ENCODE measurements at places on chromosomes 7 and 10.

- no peak for ATAC-seq
These were observed 83.2 kb downstream of the FOXL3 start for GRCh38 chr7:372932-373791.

DNA sequence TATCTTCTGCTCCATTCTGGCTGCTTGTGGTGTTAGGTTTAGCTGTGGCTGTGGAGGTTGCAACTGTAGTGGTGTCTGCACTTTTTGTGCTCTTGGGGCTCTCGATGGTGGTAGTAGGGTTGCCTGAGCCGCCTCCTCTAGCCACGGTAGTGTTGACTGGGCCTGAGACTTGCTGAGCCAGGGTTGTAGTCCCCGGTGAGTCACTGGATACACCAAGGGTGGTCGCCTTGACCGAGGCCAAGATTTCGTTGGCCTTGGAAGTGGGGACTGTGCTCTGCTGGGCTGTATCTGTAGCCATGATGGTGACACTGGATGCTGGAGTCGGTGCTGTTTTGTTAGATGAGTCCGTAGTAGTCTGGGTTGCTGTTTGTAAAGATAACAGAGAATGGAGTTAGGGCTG is 45.4 kb downstream of the PODXL start:
- no peak for ATAC-seq

DNA sequence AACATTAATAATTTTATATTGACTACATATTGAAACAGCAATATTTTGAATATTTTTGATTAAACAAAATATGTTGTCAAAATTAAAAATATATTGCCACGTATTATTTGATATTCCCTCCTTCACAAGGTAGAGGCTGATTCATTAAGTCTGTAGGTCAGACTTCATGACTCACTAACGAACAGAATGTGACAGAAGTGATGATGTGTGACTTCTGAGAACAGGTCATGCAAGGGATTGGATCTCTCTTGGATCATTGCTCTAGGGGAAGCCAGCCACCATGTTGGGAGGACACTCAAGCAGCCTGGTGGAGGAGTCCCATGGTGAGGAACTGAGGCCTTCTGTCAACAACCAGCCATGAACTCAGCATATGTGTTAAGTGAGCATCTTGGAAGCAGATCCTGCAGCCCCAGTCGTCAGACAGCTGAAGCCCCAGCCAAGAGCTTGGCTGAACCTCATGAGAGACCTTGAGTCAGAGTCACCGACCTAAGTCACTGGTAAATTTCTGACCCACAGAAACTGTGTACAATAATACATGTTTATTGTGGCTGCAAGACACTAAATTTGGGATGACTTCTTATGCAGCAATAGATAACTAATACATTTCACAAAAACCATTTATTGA is 66.6 kb downstream of the HTR5A start:
- no peak for ATAC-seq

- no peak for ATAC-seq
These were observed 48.2 kb downstream of the SLC25A13 start for GRCh38 chr7:96273716-96274115.

DNA sequence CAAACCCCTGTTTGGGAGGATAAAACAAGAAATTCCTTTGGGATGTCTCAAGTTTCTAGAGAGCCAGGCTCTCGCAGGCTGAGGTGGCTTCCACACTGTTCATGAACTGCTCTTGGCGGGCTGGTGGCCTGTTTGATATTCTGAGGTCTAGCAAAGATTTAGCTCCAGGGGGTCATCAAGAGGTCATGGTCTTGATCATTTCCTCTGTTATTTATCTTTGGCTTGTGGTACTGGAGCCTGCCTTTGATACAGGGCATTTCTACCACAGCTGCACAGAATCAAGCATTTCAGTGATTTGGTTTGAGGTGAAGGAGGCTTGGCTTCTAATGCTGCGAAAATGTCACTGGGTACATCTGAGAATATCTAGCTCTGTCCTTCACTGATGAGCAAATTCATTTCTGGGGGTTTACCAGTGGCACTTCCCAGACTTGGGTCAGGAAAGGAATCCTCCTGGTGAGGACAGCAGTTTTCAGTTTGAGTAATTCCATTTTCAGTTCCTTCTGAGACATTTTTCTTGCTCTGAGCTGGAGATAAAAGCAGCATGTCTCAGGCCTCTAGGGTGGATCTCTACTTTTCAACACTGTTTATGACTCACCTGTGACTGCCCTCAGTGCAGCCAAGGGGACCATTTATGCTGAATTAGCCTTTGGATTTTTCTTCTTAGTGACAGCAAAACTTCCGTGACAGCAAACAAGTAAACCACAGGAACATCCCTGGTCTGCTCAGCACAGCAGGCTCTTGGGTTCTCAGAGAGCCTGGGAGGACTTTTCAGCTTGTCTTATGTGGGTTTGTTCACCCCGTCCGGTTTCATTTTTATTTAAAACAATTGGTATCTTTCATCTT is 312.0 kb downstream of the RNLS start:
- no peak for ATAC-seq

DNA sequence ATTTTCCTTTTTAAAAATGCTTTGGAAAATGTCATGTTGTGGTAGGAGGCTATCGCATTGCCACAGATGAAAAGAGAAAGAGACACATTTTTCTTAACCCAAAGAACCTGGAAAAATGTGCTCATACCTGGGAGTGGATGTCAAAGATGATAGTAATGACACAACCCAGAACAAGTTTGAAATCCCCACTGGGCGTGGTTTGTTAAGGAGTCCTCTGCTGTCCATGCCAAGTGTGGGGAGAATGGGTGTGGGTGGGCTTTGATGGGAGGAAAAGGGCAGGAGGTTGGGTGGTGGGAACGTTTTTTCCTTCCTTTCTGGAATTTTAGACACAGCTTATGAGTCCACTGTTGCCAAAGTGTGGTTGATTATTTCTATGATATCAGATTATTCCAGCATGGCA is 10.9 kb downstream of the OPTN start:
- ATAC-seq: no peak

DNA sequence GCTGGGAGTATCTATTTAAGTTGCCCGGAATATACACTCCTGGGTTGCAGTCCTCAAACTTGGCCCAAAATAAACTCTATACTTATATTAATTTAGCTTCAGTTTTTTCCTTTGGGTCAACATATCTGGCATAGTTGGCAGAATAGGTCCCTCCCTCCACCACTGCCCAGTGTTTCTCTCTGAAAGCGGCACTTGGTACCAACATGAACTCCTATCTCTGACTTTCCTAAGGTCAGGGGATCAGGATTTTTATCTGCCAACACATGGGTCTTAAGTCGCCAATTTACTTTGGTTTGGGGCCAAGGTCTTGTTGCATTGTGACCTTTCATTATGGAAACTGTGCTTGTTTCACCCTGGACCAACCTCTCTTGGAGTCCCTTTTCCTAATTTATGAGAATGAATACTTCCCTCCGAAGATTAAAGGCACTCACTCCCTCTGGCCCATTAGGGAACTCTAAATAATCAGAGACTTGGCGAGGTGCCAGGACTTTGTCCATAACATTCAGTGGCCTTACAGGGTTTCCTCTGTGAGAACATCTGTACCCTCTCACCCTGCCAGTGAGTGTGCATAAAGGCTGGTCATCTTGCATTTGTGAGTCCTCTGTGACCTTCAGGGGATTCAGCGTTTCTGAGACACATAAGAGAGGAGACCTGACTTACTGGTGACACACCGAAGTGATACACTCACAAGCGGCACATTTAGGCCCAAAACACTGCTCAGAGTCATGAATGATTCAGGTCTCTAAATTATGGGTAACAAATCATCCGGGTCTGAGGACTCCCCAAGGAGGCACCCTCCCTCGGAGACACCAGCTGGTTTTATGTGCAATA is 19.7 kb upstream of the FKBP9 start:
- no peak for ATAC-seq

DNA sequence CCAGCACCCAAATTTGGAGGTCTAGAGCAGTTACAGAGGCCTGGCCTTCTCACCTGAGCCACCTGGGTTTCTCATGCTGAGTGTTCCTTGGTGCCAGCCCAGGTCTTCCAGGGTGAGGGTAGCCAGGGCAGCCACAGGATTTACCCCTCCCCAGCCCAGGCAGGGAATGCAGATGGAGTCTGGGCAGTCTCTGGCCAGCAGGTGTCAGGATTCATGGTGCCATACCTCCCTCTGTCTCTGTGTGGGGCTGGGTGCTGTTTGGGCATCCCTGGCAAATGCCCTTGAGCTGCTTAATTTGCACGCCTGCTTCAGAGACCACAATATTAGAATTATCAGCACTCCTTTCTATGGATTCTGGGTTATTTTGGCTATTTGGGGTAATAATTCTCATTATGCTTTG is 246.7 kb downstream of the GFRA1 start:
- ATAC-seq: no peak

GRCh38 chr10:19499291-19499770 is 316.9 kb upstream of the PLXDC2 start:
- no peak for ATAC-seq

- ATAC-seq: no peak
These were observed 47.9 kb downstream of the FHIP2A start for GRCh38 chr10:114869520-114869892.

DNA sequence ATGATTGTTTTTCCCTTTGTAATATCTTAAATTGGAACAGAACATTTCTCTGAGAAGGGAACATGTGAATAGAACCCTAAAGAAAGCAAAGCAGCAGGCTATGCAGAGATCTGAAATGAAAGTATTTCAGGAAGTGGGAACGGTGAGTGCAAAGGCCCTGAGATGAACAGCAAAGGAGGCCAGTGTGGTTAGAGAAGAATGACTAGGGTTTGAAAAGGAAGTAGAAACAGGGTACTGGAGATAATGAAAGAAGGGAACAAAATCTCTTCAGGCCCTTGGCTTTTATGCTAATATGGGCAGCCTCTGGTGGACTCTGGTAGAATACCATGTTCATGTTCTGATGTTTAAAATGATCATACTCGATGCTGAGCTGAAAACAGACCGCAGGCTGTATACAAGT is 22.2 kb downstream of the ARHGAP21 start:
- no peak for ATAC-seq

- ATAC-seq: peak; percentile 13
These were observed 868 bp downstream of the TIAL1 start for GRCh38 chr10:119595676-119596515.

DNA sequence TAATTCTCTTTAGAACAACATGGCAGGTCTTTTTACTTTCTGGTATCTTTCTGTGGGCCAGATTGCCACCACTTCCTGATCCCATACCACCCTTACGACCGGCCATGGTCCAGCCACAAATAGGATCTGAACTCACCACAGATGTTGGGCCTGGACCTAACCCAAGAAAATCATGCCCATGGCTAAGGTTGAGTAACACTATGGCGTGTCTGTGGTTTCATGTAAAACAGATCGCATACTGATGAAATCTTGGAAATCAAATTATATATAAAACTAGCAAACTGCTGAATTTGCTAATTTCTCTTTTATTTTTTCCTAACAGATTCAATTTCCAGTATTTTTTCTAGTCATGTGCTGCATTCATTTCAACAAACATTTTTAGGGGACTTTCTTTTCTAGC is 77.2 kb downstream of the CH25H start:
- no peak for ATAC-seq

GRCh38 chr7:56105508-56105907 is 768 bp downstream of the CHCHD2 start:
- ATAC-seq: no peak

GRCh38 chr10:110610308-110610774 is 33.8 kb upstream of the RBM20 start:
- peak; percentile 57 for ATAC-seq

DNA sequence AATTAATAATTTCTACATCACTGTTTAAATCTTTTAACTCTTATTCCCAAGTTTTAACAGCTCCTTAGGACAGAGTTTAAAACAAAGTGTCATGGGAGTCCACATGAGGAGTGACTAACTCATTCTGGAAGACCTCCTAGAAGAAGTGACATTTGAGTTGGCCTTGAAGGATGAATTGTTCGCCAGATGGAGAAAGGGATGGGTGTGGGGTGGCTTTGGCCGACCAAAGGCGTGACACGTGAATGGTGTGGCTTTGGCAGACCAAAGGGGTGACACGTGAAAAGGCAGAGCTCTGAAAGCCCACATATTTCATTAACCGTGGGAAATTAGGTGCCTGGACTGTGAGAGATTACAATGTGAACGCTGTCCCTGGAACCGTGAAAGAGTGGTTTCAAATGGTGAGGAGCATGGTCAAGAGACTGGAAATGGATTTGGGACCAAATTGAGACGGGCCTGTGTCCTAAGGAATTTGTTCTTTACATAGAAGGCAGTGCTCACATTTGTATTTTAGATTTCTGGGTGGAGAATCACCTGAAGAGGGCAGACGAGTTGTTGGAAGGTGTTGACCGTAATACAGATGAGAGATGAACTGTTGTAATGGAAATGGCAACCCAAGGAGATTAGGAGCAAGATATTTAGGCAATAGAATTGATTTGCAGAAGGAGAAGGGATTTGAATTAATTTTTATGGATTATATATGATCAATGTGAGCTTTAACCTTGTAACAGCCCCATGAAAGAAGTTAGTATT is 228.1 kb downstream of the BICC1 start:
- ATAC-seq: peak; percentile 46

- ATAC-seq: no peak
These were observed 13.1 kb upstream of the FAM20C start for GRCh38 chr7:179209-179681.

DNA sequence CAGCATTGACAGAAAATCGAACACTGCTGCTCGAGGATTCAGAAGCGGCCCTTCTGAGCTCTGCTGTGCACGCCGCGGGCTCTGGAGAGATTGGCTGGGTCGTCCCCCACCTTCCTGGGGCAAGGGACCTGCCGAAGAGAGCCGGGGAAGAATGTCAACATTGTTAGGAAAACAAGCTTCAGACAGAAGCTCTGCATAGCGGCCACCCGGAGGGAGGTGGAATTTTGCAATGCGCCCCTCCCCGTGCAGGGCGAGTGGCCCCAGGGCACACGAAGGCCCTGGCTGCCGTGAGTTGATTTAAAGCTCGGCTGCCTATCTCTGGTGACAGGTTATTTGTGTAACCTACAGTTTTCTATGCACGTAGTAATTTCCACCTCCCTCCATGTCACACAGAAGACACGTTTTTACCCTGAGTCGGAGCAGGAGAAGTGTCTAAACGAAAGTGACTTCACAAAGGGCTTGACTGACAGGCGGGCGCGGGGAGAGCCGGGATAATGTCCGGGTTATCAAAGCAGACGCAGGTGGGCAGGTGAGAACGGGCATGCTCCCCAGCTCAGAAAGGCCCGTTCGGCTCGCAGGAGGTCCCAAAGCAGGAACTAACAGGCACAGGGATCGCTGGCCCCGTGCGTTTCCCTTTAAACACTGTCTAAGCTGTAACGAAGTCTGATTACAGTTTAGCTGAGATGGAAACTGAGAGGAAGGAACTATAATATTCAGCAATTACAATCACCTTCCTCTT is 84.6 kb downstream of the PDGFA start:
- ATAC-seq: no peak

- ATAC-seq: no peak
These were observed 12.2 kb upstream of the MYH16 start for GRCh38 chr7:99260395-99260794.

GRCh38 chr10:124660404-124661125 is 83.6 kb downstream of the FAM53B start:
- no peak for ATAC-seq

- ATAC-seq: peak; percentile 57
These were observed 105.4 kb downstream of the ODAD2 start for GRCh38 chr10:27893358-27893954.

All from gastroesophageal sphincter (tissue), 4 donors.